Cerebellar nuclear complex (tissue), 1 donor: ENCODE measurements at places on chromosomes 3 and 15.

DNA sequence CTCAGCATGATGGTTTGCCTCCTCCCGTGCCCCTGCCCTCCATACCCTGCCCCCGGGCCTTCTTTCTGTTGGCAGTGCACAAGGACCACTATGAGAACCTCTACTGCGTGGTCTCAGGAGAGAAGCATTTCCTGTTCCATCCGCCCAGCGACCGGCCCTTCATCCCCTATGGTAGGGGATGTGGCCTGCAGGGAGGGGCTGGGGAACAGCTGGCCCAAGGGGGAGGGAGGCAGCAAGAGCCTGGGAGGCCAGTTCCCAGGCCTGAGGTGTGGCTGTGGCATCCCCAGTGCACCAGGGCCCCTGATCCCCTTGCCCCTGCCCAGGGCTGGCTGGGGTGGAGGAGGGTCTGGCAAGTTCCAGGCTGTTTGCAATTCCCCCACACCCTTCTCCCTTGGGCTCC is 2.6 kb upstream of the PLA2G4B start:
- no peak for DNase-seq

GRCh38 chr15:87461631-87462030 is 794.9 kb downstream of the NTRK3 start:
- DNase-seq, result no peak

GRCh38 chr3:72760225-72760624 is 88.0 kb downstream of the SHQ1 start:
- DNase-seq, result no peak

DNA sequence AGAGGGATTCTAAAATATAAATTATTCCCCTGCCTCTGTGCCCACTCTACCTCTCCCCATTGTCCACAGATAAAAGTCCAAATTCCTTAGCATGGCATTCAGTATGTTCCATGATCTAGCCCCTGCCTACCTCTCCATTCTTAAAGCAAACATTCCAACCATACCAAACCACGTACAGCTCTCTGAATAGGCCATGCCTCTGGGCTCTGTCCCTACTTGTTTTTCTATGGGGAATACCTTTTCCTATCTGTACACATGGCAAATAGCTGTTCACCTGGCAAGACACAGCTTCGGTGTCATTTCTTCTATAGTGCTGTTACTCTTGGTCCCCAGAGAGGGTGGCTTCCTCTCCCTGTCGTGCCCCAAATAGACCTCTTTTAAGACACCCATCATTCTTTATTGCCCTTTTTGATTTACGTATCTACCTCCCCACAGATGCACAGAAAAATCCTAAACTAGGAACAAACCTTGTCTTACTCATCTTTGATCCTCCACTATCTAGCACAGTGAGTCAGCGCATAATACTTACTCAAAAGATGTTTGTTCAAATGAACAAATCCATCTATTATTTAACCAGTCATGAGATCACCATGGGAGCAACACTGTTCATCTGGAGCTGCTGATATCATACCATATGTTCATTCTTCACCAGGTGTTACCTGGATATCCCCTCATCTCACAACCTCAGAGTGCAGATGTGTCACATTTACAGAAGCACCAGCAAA is 329.8 kb downstream of the THSD4 start:
- DNase-seq, result no peak

DNA sequence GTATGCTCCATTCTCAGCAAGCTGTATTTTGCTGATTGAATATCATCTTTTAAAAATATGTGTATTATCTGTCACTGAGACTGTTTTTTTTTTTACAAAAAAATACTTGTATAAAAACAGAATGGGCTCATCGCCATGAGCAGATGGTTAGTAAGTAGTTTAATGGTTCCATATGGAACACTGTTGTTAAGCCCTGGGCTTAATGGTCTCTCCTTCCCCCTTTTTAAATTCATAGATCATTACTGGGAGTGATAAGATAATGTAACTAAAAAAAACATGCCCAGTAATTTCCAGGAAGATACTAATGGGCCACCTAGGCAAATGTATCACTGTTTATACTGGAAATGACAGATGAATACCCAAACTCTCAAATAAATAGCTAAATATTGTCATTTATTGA is 95.3 kb upstream of the TPRG1 start:
- DNase-seq, result no peak
